ENCODE measurements at places on chromosomes 4 and X.

DNA sequence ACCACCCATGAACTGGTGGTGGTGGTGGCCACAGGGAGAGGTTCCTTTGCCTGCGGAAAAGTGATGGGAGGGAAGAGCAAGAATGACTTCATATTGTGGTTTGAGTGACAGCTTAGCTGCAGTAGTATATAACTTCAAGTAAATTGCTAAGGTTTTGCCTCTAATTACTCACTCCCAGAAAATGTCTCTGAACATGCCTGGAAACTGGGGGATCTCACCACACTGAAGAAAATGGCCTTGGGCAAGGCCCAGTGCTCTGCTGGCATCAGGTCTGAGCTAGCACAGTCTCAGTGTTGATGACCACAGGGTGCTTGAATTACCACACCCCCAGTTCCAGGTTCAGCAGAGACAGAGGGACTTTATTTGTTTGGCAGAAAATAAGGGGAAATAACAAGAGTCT, 2085.4 kb downstream of the ARAP2 start:
- peak; percentile 87 for DNase-seq

- DNase-seq, result no peak
Measured at GRCh38 chr4:81508411-81509185, 36.9 kb upstream of the RASGEF1B start.

GRCh38 chr4:4633431-4633830, 91.6 kb upstream of the STX18 start:
- DNase-seq, result no peak

- peak; percentile 90 for DNase-seq
Measured at GRCh38 chrX:107684956-107685385, 56.7 kb downstream of the PRPS1 start.

DNA sequence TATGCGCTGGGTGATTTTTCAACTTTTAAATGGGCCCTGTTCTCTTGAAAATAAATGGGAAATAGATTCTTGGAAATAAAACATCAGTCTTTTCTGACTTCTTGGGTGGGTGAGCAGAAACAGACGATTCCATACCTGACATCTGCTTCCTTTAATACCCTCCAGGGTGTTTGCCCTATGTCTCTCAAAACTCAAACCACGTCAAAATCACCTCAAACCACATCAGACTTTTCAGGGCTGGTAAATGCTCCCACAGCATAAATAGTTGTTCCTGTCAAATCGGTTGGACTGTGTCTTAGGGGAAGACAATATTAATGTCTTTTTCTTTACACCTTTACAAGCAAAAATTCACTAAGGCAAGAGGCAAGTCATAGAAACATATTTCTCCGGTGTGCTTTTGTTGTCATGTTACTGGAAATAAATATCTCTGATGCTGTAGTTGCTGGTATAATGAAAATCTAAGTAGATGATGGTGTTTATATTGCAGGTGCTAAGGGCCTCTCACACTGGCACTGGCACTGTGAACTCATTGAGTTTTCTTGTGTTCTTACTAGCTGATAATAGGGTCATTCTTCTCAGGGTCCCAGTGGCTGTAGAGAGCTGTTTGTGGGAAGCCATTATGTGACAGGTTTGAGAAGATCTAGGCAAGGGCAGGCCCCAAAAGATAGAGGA, 380.4 kb downstream of the RAPGEF2 start:
- DNase-seq, result no peak

GRCh38 chr4:59814402-59815010, 1385.6 kb upstream of the ADGRL3 start:
- no peak for DNase-seq

Data from bronchial epithelial cell (primary cell).